ENCODE measurements at places on chromosomes 1 and 21.

GRCh38 chr1:37478890-37479254 lies 4.5 kb downstream of the ZC3H12A start:
- peak; percentile 73 for DNase-seq

DNA sequence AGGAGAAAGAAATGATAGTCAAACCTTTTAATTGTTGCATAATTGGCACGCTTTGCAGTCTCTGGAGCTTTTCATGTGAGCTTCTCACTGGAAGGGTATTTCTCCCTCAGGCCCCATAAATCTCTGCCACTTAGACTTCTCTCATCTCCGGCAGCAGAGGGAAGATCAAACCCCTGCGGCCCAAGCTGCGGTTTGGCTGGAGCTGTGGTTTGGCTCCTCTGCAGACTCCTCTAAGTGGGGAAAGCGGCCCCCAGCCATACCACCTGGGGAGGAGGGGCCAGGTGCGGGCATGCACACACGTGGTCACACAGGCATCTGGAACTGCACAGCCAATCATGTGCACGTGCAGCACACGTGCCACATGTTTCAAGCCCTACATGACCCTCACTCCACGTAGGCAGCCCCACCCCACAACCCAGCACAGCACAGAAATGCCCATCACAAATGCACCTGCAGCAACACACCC lies 58.3 kb downstream of the UBE2T start:
- DNase-seq, result peak; percentile 42

DNA sequence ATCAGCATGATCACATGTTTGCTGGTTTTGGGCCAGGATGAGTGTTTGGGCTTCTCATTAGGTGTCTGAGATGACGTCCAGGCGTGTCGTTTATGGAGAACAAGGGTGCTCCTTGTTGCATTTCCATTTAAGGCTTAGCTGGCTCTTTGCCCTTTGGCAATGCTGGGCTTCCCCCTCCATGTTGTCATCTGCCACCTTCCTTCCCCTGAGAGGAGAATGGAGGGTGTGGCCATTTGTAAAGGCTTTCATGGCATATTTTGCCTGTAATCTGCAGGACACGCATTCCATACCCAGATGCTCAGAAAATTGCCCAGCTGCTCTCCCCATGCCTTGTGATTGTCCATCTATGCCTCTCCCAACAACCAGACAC lies 27.7 kb downstream of the PKP1 start:
- DNase-seq, result no peak

DNA sequence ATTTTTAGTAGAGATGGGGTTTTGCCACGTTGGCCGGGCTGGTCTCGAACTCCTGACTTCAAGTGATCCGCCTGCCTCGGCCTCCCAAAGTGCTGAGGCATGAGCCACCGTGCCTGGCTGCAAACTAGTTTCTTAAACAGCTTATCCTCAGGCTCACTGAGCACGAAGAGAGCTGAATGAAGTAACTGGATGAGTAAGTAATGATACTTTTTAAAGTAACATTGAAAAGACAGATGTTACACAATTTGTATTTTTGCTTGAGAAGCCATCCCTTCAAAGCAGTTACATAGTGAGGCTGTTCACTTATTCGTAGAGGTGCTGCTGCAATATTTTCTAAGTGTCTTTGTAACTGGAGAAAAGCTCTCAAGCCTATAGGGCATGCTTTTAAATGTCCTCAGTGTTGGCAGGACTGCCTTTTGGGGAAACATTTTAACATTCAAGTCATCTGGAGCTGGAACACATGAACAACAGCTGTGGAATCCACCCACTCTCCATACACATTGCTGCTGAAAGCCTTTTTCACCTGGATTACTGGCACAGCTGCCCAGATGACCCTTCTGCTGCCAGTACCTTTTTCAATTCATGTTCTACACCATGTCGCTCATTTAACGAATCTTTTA lies 2.7 kb upstream of the YBX1 start:
- DNase-seq, result no peak

- peak; percentile 86 for DNase-seq
These were observed 812 bp downstream of the NBPF1 start for GRCh38 chr1:16612332-16613172.

GRCh38 chr1:209825591-209826434 lies 2.0 kb upstream of the UTP25 start:
- peak; percentile 50 for DNase-seq

GRCh38 chr1:184176058-184176457 lies 124.5 kb downstream of the TSEN15 start:
- no peak for DNase-seq

DNA sequence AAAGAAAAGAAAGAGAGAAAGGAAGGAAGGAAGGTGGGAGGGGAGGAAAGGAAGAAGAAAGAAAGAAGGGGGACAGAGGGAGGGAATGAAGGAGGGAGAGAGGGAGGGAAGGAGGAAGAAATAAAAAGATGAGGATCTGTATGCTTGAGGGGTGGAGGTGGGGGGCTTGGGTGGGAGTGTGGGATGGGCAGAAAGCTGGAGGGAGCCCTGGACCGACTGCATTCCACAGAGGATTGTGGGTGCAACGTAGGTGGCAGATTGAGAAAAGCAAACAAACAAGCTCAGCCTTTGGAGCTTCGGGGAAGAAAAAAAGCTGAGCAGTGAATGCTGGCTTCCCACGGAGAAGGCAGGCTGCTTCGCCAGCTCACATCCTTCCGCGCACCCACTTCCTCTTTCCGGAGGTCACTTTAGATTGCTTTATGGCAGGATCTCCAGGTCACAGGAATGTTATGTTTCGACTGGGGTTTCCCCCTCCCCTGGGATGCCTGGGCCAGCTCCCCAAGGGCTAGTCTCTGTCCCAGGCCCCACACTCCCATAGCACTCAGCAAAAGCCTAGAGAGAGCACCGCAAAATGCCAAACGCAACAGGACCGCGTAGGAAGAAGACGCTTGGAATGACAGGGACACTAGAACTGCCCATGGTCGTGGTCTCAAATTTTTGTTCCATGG lies 20.7 kb upstream of the LGALS8 start:
- peak; percentile 70 for DNase-seq

GRCh38 chr1:203589171-203589570 lies 37.5 kb upstream of the ATP2B4 start:
- DNase-seq, result no peak

DNA sequence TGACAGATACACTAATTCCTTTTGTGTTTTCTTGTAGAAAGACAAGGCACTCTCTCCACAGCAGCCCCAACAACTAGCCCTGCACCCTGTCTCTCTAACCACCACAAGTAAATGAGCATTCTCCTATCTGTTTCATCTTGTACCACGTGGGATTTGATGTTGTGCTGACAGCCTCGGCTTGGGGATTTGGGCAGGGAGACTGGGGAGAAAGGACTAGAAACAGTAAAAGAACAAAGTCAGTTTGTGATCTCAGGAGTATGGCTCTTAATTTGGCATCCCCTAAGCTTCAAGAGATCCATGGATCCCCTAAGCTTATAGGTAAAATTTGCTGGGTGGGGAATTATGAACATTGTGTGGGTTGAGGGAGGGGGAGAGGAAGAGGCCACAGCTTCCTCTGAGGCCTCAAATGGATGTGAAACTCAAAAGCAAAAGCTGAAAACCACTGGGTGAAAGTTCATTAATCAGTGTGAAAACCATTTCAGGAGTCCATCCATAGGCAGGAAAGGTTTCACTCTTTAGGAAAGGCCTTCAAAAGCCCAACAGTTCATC lies 3.1 kb downstream of the C1orf162 start:
- peak; percentile 29 for DNase-seq

GRCh38 chr1:31040038-31040437 lies 25.5 kb downstream of the PUM1 start:
- no peak for DNase-seq

GRCh38 chr21:40194185-40194980 lies 327.1 kb downstream of the PCP4 start:
- no peak for DNase-seq

GRCh38 chr1:234589064-234589800 lies 20.7 kb downstream of the IRF2BP2 start:
- DNase-seq, result peak; percentile 21

DNA sequence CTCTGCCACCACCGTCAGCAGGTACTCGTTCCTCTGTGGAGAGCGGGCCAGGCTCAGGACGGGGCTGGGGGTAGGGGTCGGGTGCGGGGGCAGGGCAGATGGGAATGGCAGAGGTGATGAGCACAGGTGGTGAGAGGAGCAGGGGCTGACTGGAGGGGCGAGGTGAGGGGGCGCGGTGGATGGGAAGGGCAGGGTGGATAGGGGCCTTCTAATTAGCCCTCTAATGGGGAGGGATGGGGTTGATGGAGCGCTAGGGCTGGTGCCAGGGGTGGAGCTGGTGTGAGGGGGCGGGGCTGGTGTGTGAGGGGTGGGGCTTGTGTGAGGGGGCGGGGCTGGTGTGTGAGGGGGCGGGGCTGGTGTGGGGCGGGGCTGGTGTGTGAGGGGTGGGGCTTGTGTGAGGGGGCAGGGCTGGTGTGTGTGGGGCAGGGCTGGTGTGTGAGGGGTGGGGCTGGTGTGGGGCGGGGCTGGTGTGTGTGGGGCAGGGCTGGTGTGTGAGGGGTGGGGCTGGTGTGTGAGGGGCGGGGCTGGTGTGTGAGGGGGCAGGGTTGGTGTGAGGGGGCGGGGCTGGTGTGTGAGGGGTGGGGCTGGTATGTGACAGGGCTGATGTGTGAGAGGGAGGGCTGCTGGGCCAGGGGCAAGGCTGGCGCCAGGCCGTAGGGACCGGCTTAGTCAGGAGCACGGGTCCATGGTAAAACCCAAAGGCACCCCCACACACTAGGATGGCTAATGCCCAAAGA lies 5.9 kb downstream of the KRTAP10-1 start:
- DNase-seq, result no peak

GRCh38 chr21:45125357-45125756 lies 51.0 kb downstream of the ADARB1 start:
- no peak for DNase-seq

GRCh38 chr1:203765029-203765837 lies at the start of gene LAX1:
TSS of gene LAX1 (plus strand) at chr1:203765183. CDS start at chr1:203765566, 383 bp downstream.
- DNase-seq, result peak; percentile 71

DNA sequence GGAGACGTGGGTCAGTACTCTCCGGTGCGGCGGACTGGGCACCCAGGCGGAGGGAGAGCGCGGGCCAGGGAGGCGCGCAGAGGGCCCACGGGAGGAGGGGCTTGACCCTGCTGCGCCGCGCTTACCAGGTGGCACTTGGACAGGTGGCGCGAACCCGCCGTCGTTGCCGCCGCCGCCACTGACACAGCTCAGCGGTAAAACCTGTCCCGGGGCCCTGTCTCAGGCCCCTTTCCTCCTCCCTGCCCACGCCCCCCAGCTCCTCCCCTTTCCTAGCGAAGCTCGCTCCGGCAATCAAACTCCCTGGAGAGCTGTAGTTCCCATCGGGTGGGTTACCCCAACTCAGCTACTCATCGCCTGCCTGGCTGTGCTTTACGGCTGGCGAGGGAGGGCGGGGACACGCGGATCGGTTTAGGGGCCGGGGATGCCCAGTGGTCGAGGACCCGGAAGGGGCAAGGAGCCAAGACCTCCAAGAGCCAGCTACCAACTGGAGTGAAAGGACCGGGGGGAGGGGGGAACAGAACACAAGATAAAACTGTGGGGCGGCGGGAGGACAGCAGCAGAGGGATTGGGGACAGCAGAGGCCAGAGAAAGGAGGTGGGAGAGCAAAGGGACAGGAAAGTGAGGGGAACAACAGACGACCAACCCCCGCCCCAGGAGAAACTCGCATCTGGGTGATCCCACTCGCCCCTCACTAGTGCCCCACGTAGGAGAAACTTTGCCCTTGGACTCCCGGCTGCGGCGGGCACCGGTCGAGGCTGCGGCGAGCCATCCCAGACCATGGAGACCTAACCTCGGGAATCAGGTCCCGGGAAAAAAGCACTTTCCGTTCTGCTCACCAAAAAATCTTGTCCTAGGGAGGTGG lies 2.9 kb downstream of the GFI1 start:
- no peak for DNase-seq

GRCh38 chr1:229287267-229287666 lies 16.4 kb downstream of the RAB4A start:
- no peak for DNase-seq

- no peak for DNase-seq
These were observed 3.6 kb downstream of the C1orf216 start for GRCh38 chr1:35714921-35715567.

GRCh38 chr1:237204841-237205240 lies 162.9 kb downstream of the RYR2 start:
- DNase-seq, result no peak

GRCh38 chr1:38089712-38090360 lies 43.2 kb upstream of the POU3F1 start:
- no peak for DNase-seq

DNA sequence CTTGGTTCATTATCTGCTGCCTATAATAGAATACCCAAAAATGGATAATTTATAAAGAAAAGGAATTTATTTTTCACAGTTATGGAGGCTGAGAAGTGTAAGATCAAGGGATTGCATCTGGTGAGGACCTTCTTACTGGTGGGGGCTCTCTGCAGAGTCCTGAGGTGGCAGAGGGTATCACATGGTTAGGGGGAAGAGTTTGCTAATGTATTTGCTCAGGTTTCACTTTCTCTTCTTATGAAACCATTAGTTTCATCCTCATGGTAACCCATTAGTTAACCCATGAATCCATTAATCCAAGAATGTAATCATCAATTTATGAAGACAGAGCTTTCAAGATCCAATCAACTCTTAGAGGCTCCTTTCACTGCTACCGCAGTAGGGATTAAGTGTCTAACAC lies 120.6 kb downstream of the DNM3 start:
- no peak for DNase-seq

DNA sequence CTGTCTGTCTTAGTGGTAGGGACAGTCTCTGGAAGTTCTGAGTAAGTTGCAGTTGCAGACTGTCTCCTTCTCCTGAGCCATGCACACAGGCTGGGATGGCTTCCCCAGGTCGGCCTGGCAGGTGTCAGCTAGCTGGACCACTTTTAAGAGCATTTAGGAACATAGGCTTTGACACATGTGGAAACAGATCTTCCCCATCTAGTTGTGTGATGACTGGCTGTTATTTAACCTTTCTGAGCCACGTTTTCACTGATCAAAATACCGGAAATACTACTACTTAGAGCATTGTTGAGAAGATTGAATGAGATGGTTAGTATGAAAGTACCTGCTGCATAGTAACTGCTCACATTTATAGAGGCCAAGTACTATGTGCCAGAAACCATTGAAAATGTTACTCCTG lies 6.2 kb upstream of the MAPKAPK2 start:
- DNase-seq, result no peak

GRCh38 chr1:239368436-239369109 lies 17.8 kb upstream of the CHRM3 start:
- peak; percentile 51 for DNase-seq

- DNase-seq, result peak; percentile 65
These were observed 10.1 kb downstream of the FTCD start for GRCh38 chr21:46145159-46145839.

DNA sequence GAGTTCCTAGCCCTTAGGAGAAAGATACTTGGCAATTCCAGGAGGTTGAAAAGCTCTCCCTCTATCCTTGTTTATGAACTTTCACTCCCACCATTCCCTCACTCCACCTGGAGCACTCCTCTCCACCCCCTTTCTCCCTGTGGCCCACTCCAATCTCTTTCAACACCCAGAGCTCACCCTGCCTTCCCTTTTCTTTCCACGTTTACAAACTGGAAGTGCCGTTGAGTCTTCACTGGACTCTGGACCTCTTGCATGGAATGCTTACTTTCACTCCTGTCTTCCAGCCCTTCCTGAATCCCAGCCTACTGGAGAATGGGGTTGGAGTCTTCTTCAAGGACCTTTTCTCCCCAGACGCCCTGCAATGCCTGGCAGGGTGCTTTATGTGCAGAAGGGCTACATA lies 198.5 kb downstream of the RHOU start:
- DNase-seq, result peak; percentile 91
